ENCODE measurements at places on chromosomes 13 and 19. TPM values are rescaled to one million over a fixed set of nuclear protein-coding genes. Genes with fewer than 3 reads are reported as not detected.

Gene PRTN3
- not detected for total RNA-seq

Gene CLEC11A
- total RNA-seq, result 164 TPM

Gene CYTH2
- total RNA-seq, result 80.7 TPM

Gene FFAR2
- total RNA-seq, result not detected

DNA sequence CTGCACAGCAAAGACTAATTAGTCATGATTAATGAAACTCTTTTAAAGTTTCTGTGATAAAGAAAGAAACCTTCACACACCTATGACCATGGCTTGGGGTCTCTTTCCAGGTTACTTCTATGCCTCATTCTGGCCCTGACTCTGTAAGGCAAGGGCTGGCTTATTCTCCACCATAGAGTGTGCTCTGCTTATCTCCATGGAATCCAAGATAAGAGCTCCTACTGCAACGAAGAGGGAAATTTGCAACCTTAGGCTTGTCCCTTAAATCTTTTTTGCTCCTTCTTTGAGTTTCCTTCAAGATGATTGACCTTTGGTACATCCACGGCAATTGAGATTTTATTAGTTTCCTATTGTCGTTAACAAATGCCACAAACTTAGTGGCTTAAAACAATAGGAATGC is 239.9 kb downstream of the SPRY2 start:
- no peak overlapping the region for H3K27ac ChIP-seq
- DNase-seq, result no peak
- H3K4me1 ChIP-seq, result 0 out of 2 replicates have a peak, but pooled peaks cover 4% of the 10 kb centered on the region
- no peaks in the 10 kb centered on the region for H3K36me3 ChIP-seq

Gene ATP4A
- not detected for total RNA-seq

DNA sequence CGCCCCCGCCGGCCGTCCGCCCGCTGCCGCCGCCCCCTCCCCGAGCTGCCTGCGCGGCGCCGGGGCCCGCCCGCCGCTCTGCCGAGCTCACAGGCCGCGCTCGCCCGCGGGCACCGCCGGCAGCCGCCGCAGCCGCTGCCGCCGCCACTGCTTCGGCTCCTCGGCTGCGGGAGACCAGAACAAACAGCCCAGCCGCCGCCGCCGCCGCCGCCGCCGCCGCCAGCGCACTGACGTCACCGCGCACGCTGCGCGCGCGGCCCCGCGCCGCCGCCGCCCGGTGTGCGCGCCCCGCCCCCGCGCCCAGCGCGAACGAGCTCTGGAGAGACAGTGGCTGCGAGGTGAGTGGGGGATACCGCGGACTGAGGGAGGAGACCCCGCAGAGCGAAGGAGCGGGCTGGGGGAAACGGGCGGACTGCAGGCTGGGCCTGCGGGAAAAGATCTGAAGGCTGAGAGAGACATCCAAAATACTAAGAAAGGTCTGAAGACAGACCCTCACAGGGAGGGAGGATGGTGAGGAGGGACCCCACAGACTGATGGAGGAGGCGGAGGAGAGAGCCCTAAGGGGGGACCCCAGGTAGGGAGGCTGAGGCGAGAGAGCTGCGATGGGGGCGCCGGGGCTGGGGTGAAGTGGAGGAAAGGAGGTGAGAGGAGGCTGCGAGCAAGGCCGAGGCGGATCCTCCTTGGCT is at the start of gene BRD4:
TSS of gene BRD4 (minus strand) at position 229 of the 686 bp plus-strand sequence. CDS start 59,440 bp downstream, outside the sequence.
- peaks cover 28% of the 10 kb centered on the region for H3K4me1 ChIP-seq
- DNase-seq, result peak; percentile 84
- H3K4me3 ChIP-seq, result peak within 1 kb of the TSS; percentile 100
- H3K27me3 ChIP-seq, result no peaks in the 10 kb centered on the region
- no peaks in the 10 kb centered on the region for H3K36me3 ChIP-seq

GRCh38 chr13:109156181-109156935 is 526.9 kb downstream of the MYO16 start:
- no peaks in the 10 kb centered on the region for H3K27me3 ChIP-seq
- H3K4me1 ChIP-seq, result peaks cover 25% of the 10 kb centered on the region
- no peaks in the 10 kb centered on the region for H3K36me3 ChIP-seq
- peak; percentile 80 for DNase-seq

Gene UBE2L5
- not detected for total RNA-seq

- no peak overlapping the region for H3K27ac ChIP-seq
- no peak for DNase-seq
- H3K27me3 ChIP-seq, result no peaks in the 10 kb centered on the region
- H3K4me1 ChIP-seq, result no peaks in the 10 kb centered on the region
- no peaks in the 10 kb centered on the region for H3K36me3 ChIP-seq
These were observed 815.9 kb upstream of the KLHL1 start for GRCh38 chr13:70923863-70924752.

- no peaks in the 10 kb centered on the region for H3K27me3 ChIP-seq
- no peaks in the 10 kb centered on the region for H3K36me3 ChIP-seq
- no peak overlapping the region for H3K27ac ChIP-seq
These were observed 212.7 kb upstream of the MIR17HG start for GRCh38 chr13:91134803-91135184.

Gene LCP1
- not detected for total RNA-seq

Gene PGLYRP1
- total RNA-seq, result not detected

DNA sequence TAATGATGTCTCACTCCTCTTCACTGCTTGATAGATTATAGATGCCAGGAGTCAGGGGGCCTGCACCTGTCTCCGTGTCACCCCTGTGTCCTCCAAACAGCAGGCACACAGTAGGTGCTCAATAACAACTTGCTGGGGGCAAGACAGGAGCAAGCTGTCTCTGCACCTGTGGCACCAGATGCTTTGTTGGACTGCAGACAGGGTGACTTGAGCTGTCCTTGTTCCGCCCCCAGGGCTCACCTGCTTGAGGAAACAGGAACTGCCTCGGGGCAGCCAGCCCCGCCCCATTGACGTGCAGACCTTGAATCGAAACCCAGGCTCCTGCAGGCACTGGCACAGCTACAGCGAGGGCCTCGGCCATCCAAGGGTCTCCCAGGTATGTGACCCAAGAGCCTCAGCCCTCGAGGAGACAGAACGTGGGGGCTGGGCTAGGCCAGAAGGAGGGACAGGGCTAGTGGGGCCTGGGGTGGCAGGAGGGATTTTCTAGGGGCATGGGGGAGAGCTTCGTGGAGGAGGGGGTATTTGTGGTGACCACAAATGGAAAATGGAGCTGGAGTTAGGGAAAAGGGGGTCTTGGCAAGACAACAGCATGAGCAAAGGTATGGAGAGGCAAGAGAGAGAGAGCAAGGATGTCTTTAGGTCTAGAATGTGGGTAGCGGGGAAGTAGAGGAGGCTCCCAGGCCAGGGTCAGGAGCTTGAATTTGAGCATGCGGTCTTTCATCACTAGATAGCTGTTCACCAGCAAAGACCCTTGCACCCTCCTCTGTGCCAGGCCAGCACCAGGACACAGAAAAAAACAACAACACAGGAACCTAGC is at the start of gene HSH2D:
TSS of gene HSH2D (plus strand) at position 287 of the 817 bp plus-strand sequence. CDS start 5,066 bp downstream, outside the sequence.
- no peak within 1 kb of the TSS for H3K27ac ChIP-seq
- no peaks in the 10 kb centered on the region for H3K4me1 ChIP-seq
- no peaks in the 10 kb centered on the region for H3K27me3 ChIP-seq
- DNase-seq, result no peak
- H3K4me3 ChIP-seq, result no peak within 1 kb of the TSS

Gene TMEM38A
- total RNA-seq, result not detected

Gene NLRP11
- not detected for total RNA-seq

- H3K4me1 ChIP-seq, result no peaks in the 10 kb centered on the region
- no peak for DNase-seq
- H3K27me3 ChIP-seq, result peaks cover 91% of the 10 kb centered on the region
- no peaks in the 10 kb centered on the region for H3K36me3 ChIP-seq
- H3K27ac ChIP-seq, result no peak overlapping the region
These were observed 2.5 kb upstream of the PDX1 start for GRCh38 chr13:27917121-27917947.

Gene ACP7
- total RNA-seq, result not detected

DNA sequence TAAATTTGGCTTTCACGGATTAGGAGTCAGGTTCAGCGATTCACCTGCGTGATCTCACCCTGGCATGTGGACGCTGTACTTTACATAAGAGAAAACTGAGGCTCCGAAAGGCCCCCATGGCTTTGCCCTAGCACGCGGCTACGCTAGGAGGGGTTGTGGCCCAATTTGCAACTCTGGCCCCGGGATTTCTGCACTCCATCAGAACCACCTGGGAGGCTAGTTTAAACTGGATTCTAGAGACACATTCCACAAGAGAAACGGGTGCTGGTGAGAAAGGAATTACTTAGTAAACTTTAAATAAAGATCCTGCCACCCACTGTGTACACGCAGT is 6.2 kb downstream of the BCL3 start:
- peaks cover 44% of the 10 kb centered on the region for H3K4me1 ChIP-seq
- no peak for DNase-seq
- no peaks in the 10 kb centered on the region for H3K27me3 ChIP-seq
- peak overlapping the region; percentile 69 for H3K4me3 ChIP-seq
- peak overlapping the region; percentile 88 for H3K27ac ChIP-seq

DNA sequence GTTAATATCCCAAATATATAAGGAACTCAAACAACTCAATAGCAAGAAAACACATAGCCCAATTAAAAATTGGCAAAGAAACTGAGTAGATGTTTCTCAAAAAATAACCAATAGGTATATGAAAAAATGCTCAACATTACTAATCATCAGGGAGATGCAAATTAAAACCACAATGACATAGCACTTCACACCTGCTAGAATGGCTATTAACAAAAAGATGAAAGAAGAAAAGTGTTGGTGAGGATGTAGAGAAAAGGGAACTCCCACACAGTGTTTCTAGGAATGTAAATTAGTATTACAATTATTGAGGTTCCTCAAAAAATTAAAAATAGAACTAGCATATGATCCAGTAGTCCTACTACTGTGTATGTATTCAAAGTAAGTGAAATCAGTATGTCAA is 1212.8 kb downstream of the DIAPH3 start:
- H3K4me1 ChIP-seq, result no peaks in the 10 kb centered on the region
- H3K4me3 ChIP-seq, result no peak overlapping the region
- no peak overlapping the region for H3K27ac ChIP-seq
- DNase-seq, result no peak

Gene ATXN8OS
- total RNA-seq, result not detected

Gene ZNF431
- 1.7 TPM for total RNA-seq

Gene ZNF225
- total RNA-seq, result 6.1 TPM

GRCh38 chr13:57631596-57632275 is at the start of gene PCDH17:
PCDH17 (plus strand) TSS chr13:57631744; CDS start chr13:57632547, 803 bp downstream.
- DNase-seq, result peak; percentile 43
- no peaks in the 10 kb centered on the region for H3K4me1 ChIP-seq
- no peak within 1 kb of the TSS for H3K27ac ChIP-seq
- no peaks in the 10 kb centered on the region for H3K36me3 ChIP-seq
- peaks cover 74% of the 10 kb centered on the region for H3K27me3 ChIP-seq

DNA sequence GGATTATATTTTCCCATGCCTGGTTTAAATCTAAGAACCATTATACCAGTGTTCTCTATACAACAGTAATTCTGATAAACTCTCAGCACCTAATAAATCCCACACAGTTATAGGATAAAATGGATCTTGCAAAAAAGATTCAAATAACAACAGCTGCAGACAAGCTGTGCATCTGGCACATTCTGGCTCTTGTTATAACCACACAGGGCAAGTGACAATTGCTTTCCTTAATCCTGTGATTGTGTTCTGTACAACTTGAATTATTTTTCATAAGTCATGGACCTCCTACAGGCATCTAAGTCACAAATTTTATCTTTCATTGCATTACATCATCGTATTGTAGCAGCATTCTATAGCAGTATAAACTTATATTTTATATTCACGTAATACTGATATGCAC is 948.3 kb downstream of the SLITRK1 start:
- no peaks in the 10 kb centered on the region for H3K27me3 ChIP-seq
- no peak overlapping the region for H3K4me3 ChIP-seq
- no peak overlapping the region for H3K27ac ChIP-seq
- DNase-seq, result no peak
- H3K4me1 ChIP-seq, result no peaks in the 10 kb centered on the region

GRCh38 chr19:1947651-1948209 is 6.8 kb downstream of the CSNK1G2 start:
- H3K27me3 ChIP-seq, result no peaks in the 10 kb centered on the region
- no peaks in the 10 kb centered on the region for H3K36me3 ChIP-seq
- H3K4me1 ChIP-seq, result 0 out of 2 replicates have a peak, but pooled peaks cover 4% of the 10 kb centered on the region
- DNase-seq, result no peak
- H3K4me3 ChIP-seq, result no peak overlapping the region

DNA sequence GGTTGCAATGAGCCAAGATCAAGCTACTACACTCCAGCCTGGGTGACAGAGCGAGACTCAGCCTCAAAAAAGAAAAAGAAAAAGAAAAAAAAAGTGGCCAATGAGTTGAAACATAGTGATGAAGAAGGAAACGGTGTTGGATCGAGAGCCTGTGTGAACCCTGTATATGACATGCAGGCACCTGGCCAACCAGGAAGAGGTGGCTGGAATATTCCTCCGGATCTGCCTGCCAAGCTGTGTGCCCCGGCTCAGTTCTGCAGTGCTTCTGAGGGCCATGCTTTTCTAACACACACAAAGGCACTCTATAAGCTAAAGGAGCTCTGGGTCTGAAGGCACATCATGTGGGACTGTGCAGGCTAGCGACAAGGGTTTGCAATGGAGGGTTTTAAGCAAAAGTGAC is 3.7 kb upstream of the ZNF444 start:
- no peaks in the 10 kb centered on the region for H3K27me3 ChIP-seq
- peaks cover 8% of the 10 kb centered on the region for H3K4me1 ChIP-seq
- H3K4me3 ChIP-seq, result no peak overlapping the region
- DNase-seq, result no peak
- H3K36me3 ChIP-seq, result no peaks in the 10 kb centered on the region

Gene FAM216B
- total RNA-seq, result not detected

DNA sequence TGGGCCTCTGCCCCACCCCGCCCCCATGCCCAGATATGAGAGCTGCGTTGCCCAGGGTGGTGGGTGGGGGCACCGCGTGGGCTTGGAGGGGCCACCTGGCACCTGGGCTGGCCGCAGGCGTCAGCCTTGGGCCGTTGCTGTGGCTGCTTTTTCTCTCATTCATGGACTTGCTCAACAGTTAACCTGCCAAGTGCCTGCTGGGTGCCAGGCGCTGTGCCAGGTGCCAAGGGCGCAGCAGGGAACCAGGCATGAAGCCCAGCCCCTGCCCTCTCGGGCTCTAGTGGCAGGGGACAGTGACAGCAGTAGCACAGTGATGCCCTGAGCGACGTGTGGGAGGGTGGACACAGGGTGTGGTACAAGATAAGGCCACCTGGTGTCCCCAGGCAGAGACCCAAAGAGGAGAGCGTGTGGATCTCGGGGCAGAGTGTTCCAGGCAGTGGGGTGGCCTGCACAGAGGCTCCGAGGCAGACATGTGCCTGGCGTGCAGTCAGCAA is 28.1 kb downstream of the DHX34 start:
- no peaks in the 10 kb centered on the region for H3K4me1 ChIP-seq
- no peak overlapping the region for H3K4me3 ChIP-seq

DNA sequence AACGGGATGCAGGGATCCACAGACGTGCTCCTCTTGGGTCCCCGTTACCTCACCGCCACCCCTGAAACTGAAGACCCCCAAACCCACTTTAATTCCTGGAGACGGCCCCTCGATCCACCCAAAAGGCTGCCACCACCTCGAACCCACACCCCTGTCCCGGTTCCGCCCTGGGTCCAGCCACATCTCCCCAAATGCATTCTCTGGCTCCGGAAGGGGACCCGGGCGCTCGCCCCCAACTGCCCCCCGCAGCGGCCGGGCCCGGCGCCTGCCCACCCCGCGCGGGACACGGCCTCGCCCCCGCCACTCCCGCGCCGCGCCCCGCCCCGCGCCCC is 219 bp upstream of the FSTL3 start:
- no peak overlapping the region for H3K27ac ChIP-seq
- DNase-seq, result no peak
- no peaks in the 10 kb centered on the region for H3K36me3 ChIP-seq

GRCh38 chr13:78040205-78040830 is 121.7 kb upstream of the EDNRB start:
- H3K27ac ChIP-seq, result no peak overlapping the region
- H3K27me3 ChIP-seq, result no peaks in the 10 kb centered on the region
- no peaks in the 10 kb centered on the region for H3K36me3 ChIP-seq
- no peak overlapping the region for H3K4me3 ChIP-seq
- H3K4me1 ChIP-seq, result no peaks in the 10 kb centered on the region

All from GM23248 (cell line).